ENCODE measurements at places on chromosomes 2 and 18.

- H3K27me3 ChIP-seq: no peaks in the 10 kb centered on the region
- H3K4me1 ChIP-seq: no peaks in the 10 kb centered on the region
- no peak for DNase-seq
- H3K27ac ChIP-seq: no peak overlapping the region
- H3K4me3 ChIP-seq: no peak overlapping the region
Observed at GRCh38 chr18:27130065-27130630, 55.0 kb downstream of the CHST9 start.

- H3K27ac ChIP-seq: no peak overlapping the region
- H3K27me3 ChIP-seq: no peaks in the 10 kb centered on the region
- no peaks in the 10 kb centered on the region for H3K4me1 ChIP-seq
- no peak for DNase-seq
- no peaks in the 10 kb centered on the region for H3K36me3 ChIP-seq
Observed at GRCh38 chr2:77664491-77664890, 142.3 kb upstream of the LRRTM4 start.

GRCh38 chr2:231701456-231702373 is 6.6 kb upstream of the PTMA start:
- peaks cover 14% of the 10 kb centered on the region for H3K4me1 ChIP-seq
- no peak overlapping the region for H3K4me3 ChIP-seq
- H3K27me3 ChIP-seq: no peaks in the 10 kb centered on the region
- H3K36me3 ChIP-seq: peaks cover 9% of the 10 kb centered on the region
- H3K27ac ChIP-seq: no peak overlapping the region

DNA sequence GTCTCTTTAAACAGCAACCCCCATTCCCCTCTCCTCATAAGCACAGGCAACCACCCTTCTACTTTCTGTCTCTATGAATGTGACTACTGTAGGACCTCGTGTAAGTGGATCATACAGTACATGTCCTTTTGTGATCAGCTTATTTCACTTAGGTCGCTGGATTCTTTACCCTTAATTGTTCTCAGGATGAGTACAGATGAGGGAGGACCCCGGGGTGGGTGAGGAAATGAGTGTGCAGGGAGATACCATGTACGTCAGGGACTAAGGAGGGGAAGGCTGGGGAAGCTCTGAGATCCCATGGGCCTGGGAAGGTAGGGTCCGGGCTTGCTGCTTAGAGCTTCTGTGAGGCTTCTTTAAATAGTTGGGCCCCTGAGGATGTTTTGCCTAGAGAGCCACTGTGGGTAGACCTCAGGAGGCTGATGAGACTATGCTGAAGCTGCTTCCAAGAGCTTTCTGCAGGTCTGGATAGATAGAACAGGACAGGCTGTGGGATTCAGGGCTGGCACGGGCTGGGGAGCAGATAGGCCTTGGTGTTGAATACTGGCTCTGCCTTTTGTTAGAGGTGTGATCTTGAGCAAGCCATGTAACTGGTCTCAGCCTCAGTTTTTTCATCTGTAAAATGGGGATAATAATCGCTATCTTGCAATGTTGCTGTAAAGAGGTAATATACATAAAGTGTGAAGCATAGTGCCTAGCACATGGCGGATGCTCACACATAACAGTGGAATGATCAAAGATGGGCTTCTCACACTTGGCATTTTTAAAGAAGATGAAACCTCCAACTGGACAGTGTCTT is 155.3 kb downstream of the PRKCE start:
- no peaks in the 10 kb centered on the region for H3K27me3 ChIP-seq
- no peaks in the 10 kb centered on the region for H3K36me3 ChIP-seq
- DNase-seq: peak; percentile 36
- no peak overlapping the region for H3K4me3 ChIP-seq

Measured in activated CD4-positive, alpha-beta memory T cell treated with anti-CD3 and anti-CD28 coated beads for 36 hours (primary cell).